NCI-H2107 (cell line): ENCODE measurements at places on chromosomes 1 and 21.

- no peak for DNase-seq
Observed at GRCh38 chr21:41396558-41397075, 29.4 kb upstream of the MX1 start.

DNA sequence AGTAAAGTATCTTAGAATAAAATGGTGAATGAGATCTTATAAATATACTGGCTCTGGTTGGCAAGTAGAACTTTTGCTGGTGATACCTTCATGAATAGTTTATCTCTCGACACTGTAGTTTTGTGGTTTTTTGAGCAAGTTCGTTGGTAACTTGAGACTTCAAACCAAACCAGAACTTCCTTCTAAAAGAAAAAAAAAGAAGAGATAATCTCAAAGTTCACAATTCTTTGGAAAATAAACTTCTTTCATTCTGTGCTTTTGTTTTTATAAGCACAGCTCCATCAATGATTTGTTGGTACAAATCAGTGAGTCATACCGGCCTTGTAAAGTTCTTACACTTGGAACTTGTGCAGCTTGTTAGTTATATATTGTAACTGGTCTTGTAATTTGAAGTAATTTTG is 2.3 kb downstream of the HIPK1 start:
- no peak for DNase-seq

- DNase-seq: no peak
Observed at GRCh38 chr1:32877211-32878110, 6.7 kb upstream of the FNDC5 start.

- DNase-seq: no peak
Observed at GRCh38 chr1:38848071-38848470, 11.5 kb downstream of the RRAGC start.

GRCh38 chr1:42953182-42954180 is 5.2 kb downstream of the SLC2A1 start:
- no peak for DNase-seq

GRCh38 chr1:27830621-27831440 is at the start of gene PPP1R8:
Gene PPP1R8 (plus strand): TSS chr1:27830782. CDS start chr1:27830836, 54 bp downstream.
- DNase-seq: peak; percentile 98

- DNase-seq: no peak
Observed at GRCh38 chr1:46444466-46444865, 45.2 kb upstream of the DMBX1 start.

GRCh38 chr1:206080026-206080820 is 27.2 kb downstream of the RHEX start:
- no peak for DNase-seq

GRCh38 chr1:17095141-17095540 is 24.1 kb downstream of the PADI2 start:
- no peak for DNase-seq

GRCh38 chr21:42688841-42689371 is 35.5 kb downstream of the PDE9A start:
- DNase-seq: no peak
